Stimulated activated CD4-positive, alpha-beta T cell treated with anti-CD3 and anti-CD28 coated beads, Interleukin-12 subunit alpha, Interleukin-12 subunit beta, amount 100 ng/mL, for 24 hours (primary cell): ENCODE measurements at places on chromosomes 3 and 15.

DNA sequence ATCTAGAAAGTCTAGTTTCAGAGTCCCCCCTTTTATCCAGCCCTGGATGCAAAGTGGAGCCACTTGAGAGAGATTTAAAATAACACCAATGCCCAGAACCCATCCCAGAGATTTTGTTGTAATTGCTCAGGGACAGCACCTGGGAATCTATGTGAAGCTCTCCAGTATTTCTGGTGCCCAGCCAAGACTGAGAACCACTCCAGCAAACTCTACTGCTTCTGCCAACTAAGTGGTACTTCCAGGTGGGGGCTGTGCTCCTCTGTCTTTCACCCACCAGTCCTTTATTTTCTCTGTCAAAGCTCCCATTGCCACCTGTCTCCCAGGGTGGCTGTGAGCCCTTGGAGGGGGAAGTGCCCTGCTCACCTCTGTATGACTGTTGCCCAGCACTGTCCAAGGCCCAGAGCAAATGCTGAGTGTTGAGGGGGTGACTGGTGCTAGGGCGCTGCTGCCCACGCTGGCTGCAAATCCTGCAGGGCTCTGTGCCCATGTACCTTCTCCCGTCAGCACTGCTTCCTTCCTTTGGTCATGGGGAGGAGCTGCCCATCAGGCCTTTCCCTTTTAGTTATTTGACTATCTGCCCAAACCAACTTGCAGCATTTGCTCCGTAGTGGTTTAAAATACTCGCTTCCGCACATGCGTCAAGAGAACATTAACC lies 9.4 kb downstream of the CLSTN2 start:
- DNase-seq: no peak

GRCh38 chr3:184691397-184692231 lies 20.2 kb downstream of the MAGEF1 start:
- DNase-seq: no peak

DNA sequence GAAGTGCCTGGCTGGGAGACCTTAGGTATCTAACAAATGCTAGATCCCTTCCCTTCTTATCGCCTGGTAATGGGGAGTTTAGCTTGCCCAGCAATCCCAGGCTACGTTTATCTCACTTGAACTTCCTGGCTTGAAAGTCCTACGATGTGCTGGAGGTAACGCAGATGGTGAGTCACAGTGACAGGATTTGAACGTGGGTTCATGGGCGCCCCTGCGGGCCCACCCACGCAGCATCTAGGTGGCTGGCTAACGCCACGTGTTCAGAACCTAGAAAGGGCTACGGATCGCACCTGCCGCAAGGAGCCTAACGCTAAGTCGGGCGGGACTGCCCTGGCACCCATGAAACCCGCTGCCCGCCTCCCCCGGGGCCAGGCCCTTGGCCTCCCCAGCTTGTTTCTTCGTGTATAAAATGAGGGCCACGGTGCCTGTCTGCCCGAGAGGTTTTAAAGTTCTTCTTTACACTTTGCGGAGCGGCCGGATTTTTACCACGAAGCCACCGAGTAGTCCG lies 600 bp upstream of the USP3 start:
- DNase-seq: peak; percentile 81

DNA sequence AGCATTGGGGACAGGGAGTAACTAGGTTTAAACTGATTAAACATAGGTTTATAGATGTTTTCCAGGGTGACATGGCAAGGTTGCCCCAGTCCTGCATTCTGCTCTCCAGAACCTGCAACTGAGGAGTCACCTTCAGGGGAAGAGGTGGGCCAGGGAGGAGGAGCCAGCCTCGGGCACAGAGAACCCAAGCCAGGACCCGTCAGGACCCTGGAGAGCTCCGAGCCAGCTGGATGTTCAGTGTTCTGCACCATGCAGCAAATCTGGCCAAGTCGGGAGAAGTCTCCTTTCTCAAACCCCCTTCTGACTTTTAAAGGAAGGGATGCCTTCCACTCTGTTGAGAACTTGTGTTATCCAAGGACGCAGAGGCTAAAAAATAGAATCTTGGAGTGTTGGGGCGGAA lies 62.1 kb upstream of the SLC6A11 start:
- no peak for DNase-seq

- no peak for DNase-seq
Measured at GRCh38 chr15:67100124-67100791, 34.9 kb downstream of the SMAD3 start.

DNA sequence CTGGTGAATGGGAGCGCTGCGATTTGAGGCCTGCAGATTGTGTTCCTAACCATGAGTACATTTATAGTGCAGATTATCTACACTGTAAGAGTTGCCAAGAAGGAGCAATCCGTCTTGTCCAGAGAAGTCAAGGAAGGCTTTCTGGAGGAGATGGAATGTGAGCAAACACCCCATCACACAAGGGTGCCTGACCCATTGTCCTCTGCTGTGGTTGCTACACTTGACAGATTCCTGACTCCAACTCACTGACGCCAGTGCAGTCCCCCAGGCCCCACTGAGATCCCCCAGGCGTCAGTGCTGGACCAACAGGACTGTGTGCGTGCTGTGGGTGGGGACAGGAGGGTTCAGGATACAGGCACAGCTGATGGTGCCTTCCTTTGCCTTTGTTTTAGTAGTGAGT lies 135.9 kb upstream of the TPM1 start:
- no peak for DNase-seq

DNA sequence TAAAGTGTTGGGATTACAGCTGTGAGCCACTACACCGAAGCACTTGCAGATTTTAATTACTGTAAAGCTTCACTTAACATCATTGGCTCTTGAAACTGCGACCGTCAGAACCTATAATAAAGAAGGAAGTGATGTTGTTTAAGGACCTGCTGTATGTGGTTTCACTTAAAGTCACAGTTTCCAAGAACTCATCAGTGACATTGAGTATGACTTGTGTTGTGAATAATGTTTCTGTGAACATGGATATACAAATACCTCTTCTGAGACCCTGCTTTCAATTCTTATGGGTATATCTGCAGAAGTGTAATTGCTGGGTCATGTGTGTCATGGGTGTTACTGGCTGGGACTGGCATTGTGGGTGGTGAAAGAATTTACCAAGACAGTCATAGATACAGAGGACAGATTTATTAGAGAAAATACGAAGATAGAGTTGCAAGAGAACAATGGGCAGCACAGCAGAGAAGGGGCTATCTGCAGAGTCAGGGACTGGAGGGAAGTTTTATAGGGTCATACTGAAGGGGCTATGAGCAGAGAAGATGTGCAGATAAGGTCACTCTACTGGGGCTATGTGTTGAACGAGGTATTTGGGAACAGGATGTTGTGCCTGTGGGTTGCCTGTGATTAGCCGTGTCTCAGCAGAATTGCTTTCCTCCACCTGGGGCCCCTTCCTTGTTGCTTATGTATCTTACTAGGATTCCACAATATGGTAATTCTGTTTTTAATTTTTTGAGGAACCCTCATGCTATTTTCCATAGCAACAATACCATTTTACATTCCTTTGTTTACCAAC lies 4.5 kb downstream of the NDUFB5 start:
- DNase-seq: no peak

DNA sequence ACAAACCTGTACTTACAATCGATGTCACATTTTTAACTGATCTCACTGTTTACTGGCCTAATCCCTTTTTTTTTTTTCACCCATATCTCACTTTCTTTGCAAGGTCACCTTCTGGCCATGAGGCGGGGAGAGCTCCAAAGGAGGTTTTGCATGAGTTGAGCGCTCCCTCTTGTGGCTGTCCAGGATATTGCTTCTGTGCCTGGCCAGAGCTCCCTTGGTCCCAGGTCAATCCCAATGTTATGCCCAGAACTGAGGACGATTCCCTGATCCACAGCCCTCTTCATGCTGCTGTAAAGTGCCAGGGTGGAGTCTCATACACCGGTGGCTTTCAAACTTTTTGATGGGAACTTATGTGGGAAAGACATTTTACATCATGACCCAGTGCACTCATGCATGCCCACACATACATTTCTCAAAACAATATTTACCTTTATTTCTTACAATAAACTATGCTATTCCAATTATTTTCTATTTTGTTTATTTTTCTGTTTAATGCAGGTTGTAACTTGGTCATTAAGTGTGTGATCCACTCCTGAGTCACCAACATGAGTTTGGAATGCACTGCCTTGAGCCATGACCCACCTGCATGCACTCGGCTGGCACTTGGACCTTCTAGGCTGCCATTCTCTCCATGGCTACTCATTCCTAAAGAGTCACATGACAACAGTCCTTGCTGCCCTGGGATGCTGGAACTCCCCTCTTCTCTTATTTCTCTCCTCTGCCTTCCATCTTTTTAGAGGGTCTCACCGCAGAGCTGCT lies 9.6 kb upstream of the SST start:
- DNase-seq: peak; percentile 72

DNA sequence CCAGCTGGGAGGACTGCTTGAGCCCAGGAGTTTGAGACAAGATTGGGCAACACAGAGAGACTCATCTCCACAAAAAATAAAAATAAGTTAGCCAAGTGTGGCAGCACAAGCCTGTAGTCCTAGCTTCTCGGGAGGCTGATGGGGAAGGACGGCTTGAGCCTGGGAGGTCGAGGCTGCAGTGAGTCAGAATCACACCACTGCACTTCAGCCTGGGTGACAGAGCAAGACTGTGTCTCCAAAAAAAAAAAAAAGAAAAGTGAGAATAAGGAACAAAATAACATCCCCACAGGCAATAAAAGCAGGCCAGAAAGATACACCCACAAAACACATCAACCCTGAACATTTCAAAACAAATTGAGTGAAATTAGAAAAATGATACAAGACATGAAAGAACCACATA lies 48.7 kb upstream of the OCA2 start:
- DNase-seq: no peak

DNA sequence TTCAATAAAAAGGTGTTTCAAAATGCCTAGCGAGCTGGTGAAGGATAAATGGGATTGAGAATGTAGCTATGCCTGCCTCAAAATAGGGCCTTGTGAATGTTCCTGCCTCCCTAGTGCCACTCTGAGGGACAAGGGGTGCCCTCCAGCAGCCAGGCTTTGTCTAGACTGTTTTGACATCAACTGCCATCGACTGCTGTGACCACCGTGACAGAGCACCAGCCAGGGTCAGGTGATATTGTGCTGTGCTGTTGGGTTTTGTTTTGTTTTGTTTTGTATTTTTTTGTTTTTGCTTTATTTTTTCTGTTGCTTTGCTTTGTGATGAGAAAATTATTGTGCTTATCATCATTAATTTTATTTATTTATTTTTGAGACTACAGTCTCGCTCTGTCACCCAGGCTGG lies 144.8 kb downstream of the SMAD6 start:
- DNase-seq: no peak

- DNase-seq: no peak
Measured at GRCh38 chr3:130929804-130930203, 35.9 kb downstream of the ATP2C1 start.

DNA sequence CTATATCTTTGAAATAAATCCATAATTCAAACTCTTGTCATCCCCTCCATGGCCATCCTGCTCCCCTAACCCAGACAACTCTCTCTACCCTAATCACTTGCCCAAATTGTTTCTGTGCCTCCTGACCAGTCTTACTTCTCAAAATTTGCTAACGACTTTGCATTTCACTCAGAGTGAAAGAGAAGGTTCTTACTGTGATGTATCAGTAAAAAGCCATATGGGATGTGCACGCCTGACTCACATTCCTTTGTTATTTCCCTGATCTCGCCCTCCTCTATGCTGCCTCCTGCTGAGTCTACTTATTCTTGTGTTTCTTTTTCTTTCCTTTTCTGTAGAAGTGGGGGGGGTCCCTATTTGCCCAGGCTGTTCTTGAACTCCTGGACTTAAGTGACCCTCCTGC lies 487.2 kb upstream of the FRG2C start:
- no peak for DNase-seq

- no peak for DNase-seq
Measured at GRCh38 chr15:66805202-66805885, 103.3 kb downstream of the SMAD6 start.
